Fibroblast of skin of back (primary cell): ENCODE measurements at places on chromosomes 4 and X.

- no peak for DNase-seq
Observed at GRCh38 chr4:567457-568350, 8.4 kb downstream of the TMEM271 start.

DNA sequence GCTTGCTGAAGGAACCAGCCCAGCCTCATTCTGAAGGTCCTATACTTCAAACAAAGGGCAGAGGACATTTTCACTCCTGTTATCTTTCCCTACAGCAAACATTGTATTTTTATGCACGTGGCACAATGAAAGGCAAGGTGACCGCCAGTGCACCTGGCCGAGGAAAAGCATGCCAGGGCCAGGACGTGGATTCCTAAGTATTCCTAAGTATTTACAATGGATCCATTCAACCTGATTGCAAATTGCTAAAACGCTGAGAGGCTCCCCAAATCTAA is 127.9 kb upstream of the FTHL17 start:
- DNase-seq, result no peak

GRCh38 chr4:85591406-85592098 is 116.6 kb downstream of the ARHGAP24 start:
- DNase-seq, result peak; percentile 35

- no peak for DNase-seq
Observed at GRCh38 chrX:150926304-150926703, 27.8 kb upstream of the CD99L2 start.

- DNase-seq, result no peak
Observed at GRCh38 chrX:30900227-30900626, 11.2 kb upstream of the TAB3 start.

- DNase-seq, result no peak
Observed at GRCh38 chrX:13805241-13805640, 11.7 kb downstream of the GPM6B start.

DNA sequence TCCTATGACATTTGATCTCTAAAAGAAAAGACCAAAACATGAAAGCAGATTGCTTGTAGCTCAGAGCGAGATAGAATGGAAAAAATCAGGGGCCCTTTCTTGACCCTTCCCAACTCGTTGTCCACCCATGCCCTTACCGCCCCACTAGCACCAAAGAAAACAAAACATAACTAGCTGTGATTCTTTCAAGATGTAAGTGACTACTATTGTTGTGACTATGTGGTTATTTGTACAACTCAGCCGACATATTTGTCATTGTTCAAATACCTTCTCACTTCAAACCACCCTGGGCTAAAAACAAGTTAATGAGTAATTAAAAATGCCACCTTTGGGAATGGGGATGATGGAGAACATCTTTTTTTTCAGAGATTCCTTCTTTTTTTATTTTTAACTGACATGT is 171.2 kb upstream of the GPC4 start:
- DNase-seq, result peak; percentile 61

DNA sequence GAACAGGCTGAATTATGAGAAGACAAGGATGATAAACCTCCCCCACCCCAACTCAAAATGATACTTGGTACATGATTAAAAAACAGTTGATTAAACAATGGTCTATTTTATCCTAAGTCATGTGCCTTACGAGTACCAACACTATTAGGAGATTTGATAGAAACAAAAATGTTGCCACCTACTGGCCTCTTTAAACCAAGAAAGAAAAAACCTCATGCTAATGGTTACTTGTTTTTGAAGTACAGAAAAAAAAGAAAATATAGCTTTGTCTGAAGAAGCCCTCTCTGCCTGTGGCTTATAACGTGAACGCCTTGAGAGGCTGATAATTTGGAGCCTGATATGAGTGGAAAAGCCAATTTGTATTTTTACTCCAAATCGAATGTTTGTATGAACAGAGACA is 538.2 kb downstream of the DMD start:
- no peak for DNase-seq

- peak; percentile 67 for DNase-seq
Observed at GRCh38 chrX:40085102-40085551, 12.6 kb downstream of the BCOR start.

- no peak for DNase-seq
Observed at GRCh38 chrX:115898382-115899001, 272.1 kb upstream of the AGTR2 start.

GRCh38 chrX:1389181-1389992 is 2.5 kb downstream of the SLC25A6 start:
- no peak for DNase-seq

DNA sequence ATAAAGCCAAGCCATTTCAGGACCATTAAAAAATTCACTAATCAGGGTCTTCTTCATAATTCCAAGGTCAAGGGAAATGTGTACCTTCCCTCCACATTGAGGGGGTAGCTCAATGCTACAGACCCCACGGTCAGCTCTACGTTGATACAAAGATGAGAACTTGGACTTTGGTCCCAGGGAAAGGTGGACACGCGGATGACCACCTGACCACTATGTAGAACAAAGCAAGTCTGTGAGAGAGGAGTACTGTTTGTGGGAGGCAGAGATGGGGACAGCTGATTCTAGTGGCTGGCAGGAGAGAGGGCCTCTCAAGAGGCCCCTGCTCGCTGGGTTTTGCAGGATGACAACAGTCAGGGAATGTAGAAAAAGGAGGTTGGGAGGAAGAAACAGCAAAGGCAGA is 58.0 kb downstream of the SLC2A9 start:
- DNase-seq, result no peak

DNA sequence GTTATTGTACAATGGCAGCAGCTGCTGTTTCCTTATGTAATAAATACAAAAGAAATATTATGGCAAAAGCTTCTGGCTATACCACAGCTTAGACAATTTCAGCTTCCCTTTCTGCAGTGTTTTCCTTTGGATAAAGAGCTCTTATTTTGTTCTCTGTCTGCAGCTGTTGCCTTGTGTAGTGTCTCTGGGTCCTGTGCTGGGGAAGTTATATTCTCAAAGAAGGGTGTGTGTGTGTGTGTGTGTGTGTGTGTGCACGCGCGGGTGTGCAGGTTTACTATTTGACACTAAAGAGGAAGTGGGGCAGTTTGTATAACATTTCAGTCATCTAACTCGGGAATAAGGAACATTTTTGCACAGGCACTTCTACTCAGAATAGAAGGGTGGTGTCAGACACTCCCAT is 83.6 kb downstream of the REPS2 start:
- no peak for DNase-seq

GRCh38 chrX:65690057-65690855 is 22.8 kb downstream of the MSN start:
- DNase-seq, result peak; percentile 89

GRCh38 chrX:44922980-44923379 is 50.0 kb downstream of the KDM6A start:
- no peak for DNase-seq

DNA sequence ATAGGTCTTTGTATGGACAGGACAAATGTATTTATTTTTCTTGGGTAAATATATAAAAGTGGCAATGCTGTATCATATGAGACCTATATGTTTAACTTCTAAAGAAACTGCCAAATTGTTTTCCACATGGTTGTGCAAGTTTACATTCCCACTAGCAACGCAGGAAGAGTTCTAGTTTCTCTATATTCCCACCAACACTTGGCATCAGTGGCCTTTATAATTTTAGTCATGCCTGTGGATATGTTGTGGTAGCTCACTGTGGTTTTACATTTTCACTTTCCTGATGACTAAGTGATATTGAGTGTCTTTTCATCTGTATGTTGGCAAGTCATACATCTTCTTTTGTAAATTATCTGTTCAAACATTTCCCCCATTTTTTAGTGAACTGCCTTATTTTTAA is 126.0 kb downstream of the EMCN start:
- peak; percentile 62 for DNase-seq

- DNase-seq, result no peak
Observed at GRCh38 chr4:102399021-102399420, 53.7 kb upstream of the SLC39A8 start.

- DNase-seq, result peak; percentile 29
Observed at GRCh38 chr4:137067735-137068134, 464.6 kb downstream of the PCDH18 start.

- no peak for DNase-seq
Observed at GRCh38 chr4:173837517-173837916, 307.5 kb upstream of the HAND2 start.

DNA sequence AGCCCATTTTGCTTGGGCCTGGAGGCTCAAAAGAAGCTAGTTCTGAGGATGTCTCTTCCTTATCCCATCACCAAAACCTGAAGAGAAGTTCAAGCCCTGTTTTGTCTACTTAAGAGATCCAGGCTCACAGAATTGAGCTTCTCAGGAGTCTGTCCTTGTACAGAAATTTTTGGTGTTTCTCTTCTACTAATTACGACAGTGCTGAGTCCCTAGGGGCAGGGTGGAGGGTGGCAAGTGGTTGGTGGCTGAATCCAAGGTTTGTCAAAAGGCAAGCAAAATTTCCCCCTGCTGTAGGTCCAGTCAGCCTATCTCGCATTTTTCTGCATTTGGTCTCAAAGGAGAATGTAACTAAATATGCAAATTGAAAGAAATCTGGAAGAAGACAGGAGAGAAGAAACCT is 377.9 kb downstream of the SMARCA1 start:
- no peak for DNase-seq

DNA sequence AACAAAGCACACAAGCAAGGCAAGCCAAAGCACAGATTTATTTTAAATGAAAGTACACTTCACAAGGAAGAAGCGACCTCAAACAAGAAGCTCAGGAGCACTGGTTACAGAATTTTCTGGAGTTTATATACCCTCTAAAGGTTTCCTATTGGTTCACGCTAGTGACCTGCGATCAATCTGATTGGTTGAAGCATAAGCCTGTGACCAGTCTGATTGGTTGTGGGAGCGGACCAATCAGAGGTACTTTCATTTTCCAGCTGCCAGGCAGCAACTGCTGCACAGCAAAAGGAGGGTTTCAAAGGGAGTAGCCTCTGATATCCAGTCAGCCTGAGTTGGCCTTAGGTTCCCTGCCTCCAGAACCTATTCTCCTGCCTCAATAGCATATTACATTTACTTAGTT is 4.6 kb upstream of the AREG start:
- DNase-seq, result no peak

DNA sequence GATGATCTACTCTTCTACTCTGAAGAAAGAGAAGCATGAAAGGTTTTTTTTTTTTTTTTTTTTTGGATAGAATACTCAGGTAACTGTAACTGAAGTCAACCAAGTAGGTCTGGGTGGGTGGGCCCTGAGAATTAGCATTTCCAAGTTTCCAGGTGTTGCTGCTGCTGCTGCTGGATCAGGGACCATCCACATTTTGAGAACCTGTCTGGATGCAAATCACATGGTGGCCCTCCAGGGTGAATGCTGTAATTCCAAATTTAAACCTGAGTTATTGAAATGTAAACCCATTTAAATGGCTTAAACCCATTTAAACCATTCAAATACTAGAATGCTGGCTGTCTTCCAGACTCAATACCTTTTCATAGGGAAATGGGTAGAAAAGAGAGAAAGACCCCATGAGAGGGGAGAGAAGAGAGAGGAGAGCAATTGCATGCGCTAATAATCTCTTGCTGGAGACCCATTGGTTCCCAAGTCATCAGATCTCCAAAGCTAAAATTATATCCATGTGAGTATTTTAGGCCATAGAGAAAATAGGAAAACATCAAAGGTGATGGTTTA is 17.6 kb downstream of the SUPT20HL1 start:
- DNase-seq, result no peak

DNA sequence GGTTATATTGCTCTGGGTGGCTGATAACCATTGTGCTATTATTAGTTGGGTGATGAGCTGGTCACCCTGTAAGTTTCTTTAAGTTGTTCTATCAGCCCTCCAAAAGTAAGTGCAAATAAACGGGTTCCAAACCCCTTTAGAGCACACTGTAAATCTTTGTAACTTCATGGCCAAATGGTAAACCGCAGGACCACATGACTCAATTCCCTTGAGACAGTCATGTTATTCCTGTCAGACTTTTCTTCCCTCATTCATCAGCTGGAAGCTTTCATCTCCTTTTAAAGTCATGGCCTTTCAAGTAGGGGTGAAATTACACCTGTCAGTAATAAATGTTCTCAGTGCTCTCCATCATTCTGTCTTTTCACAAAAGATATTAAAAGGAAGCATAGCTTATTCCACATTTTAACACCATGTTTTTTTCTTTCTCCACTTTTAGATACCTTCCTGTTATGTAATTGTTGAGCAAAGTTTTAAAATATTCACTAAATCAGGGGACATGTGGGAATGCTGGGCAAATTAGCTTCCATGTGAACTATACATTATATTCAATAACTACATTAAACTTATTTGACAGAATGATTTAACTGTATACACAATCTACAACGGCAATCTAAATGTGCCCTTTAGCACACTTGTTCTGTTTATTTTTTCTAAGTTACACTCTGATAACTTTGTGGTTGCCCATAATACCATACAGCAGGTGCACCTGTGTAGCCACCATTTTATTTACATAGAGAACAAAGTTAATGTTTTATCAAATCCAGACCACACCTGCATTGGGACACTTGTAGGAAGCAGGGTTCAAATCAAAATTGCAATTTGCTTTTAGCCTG is 275.5 kb downstream of the CFAP299 start:
- DNase-seq, result peak; percentile 65

- DNase-seq, result no peak
Observed at GRCh38 chrX:25017667-25018247, 2.0 kb upstream of the ARX start.

- DNase-seq, result peak; percentile 21
Observed at GRCh38 chr4:136725286-136726081, 806.8 kb downstream of the PCDH18 start.

GRCh38 chrX:24085101-24085500 is 30.3 kb downstream of the EIF2S3 start:
- no peak for DNase-seq

GRCh38 chr4:10808591-10808990 is 124.0 kb upstream of the CLNK start:
- peak; percentile 22 for DNase-seq

DNA sequence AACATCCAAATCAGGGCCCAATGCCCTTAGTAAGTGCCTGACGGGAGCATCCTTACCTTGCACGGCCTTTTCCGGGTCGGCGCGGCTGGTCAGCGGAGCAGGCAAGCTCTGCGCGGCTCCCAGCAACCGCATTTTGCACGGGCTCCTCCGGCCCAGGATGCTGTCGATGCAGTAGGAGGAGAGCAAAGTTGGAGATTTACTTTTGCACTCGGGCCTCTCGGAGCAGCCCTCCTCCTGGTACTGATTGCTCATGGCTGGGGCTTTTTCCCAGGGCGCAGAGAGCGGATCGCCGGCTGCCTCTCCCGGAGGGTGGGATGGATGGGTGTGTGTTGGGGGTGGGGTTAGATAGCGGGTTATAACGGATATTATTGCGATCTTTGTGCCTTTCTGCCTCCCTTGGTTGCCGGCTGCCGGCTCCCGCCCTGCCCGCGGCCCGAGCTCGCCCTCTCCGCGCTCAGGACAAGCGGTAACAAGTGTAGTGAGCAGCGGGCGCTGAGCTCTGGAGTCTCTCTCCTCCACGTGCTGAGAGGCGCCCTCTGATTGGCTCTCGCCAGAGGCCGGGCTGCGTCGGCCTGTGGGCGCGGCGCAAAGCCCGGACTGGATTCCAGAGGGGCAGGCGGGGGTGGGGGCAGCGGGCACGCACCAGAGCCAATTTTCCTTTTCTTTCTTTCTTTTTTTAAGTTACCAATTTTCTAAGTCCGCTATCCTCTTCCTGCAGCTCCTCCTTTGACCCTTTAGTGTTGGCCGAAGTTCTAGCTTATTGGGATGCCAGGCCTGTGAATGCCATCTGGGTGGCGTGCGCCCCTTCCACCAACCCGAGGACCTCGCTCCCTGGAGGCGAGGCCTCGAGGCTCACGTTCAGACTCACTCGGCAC is at the start of gene ARX:
Gene ARX, minus strand, starts transcription at position 480 of the 875 bp plus-strand sequence. Its CDS starts 228 bp downstream, at position 252.
- peak; percentile 59 for DNase-seq
